ENCODE measurements at places on chromosomes 11 and 22.
A peak's percentile ranks its signal among the peaks of the same experiment; 100 is the strongest.

GRCh38 chr11:57143459-57143858 is 38.3 kb upstream of the LRRC55 start:
- H3K27me3 ChIP-seq, result no peaks in the 10 kb centered on the region
- DNase-seq, result no peak
- no peak overlapping the region for H3K27ac ChIP-seq
- no peak overlapping the region for H3K4me3 ChIP-seq
- no peaks in the 10 kb centered on the region for H3K36me3 ChIP-seq

DNA sequence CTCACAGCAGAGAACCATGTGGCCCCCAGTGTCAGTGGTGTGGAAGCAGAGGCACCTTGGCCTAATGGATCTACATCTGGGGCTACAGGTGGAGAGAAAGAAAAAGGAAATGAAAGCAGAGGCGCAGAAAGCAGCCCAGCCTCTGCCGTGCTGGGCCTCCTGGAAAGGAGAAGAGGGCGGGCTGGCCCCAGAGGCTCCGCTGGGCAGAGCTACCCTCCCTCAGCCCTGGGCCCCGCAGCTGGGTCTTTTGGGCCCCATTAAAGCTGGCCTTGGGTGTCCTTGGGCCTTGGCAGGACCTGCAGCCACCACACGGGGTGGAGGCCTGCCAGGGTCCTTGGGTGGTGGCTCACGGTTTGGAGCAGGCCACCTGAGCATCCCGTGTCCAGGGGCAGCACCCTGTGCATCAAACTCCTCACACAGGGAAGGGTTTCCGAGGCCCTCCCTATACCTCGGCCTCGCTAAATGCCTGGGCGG is 31.6 kb upstream of the GAL start:
- H3K27me3 ChIP-seq, result no peaks in the 10 kb centered on the region
- H3K4me3 ChIP-seq, result no peak overlapping the region
- H3K27ac ChIP-seq, result no peak overlapping the region
- DNase-seq, result no peak
- H3K4me1 ChIP-seq, result no peaks in the 10 kb centered on the region

DNA sequence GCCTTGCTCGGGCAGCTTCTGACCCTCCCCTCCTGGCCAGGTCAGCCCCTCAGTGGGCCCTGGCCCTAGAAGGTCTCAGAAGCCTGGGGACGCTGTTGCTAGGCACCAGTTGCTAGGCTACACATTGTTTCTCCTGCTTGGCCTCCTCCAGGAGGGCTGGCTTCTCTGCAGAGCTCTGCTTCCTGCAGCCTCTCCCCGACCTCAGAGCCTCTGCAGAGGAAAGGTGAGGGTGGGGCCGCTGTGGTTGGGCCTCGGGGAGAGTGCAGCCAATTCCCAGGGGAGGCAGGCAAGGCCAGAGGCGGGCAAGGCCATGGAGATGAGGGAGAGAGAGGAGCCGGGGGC is 27.6 kb upstream of the LRRC10B start:
- H3K4me3 ChIP-seq, result no peak overlapping the region
- no peaks in the 10 kb centered on the region for H3K4me1 ChIP-seq
- H3K27ac ChIP-seq, result no peak overlapping the region
- no peaks in the 10 kb centered on the region for H3K27me3 ChIP-seq

- no peak overlapping the region for H3K4me3 ChIP-seq
- H3K27ac ChIP-seq, result no peak overlapping the region
- no peaks in the 10 kb centered on the region for H3K27me3 ChIP-seq
- no peaks in the 10 kb centered on the region for H3K4me1 ChIP-seq
- no peak for DNase-seq
- peaks cover 3% of the 10 kb centered on the region for H3K36me3 ChIP-seq
Observed at GRCh38 chr11:95187723-95188122, 43.3 kb downstream of the SESN3 start.

DNA sequence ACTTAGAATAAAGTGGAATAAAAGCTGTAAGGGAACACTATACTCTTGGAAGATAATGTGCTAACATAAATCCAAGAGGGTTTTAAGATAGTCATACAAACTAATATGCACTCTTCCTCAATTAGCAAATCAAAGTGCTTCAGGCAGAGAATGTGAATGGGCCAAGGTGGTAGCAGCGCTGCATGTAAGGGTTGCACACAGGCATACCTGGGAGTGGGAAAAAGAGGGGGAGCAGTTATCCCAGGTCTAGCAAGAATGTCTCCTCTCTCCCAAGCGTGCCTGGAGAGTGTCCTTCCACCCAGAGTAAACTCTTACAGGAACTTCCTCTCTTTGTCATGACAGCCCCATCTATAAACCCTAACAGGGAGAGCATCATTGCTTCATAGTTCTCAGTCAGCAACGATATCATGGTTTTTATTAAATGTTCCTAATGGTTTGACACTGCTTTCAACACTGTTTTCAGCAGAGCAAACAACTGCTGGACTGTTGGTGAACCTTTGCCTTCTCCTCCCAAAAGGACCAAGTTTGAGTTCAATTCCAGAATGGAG is 61.6 kb downstream of the SYTL2 start:
- no peak for DNase-seq
- H3K36me3 ChIP-seq, result no peaks in the 10 kb centered on the region
- H3K27me3 ChIP-seq, result no peaks in the 10 kb centered on the region
- no peak overlapping the region for H3K4me3 ChIP-seq
- H3K27ac ChIP-seq, result no peak overlapping the region
- peaks cover 14% of the 10 kb centered on the region for H3K4me1 ChIP-seq

DNA sequence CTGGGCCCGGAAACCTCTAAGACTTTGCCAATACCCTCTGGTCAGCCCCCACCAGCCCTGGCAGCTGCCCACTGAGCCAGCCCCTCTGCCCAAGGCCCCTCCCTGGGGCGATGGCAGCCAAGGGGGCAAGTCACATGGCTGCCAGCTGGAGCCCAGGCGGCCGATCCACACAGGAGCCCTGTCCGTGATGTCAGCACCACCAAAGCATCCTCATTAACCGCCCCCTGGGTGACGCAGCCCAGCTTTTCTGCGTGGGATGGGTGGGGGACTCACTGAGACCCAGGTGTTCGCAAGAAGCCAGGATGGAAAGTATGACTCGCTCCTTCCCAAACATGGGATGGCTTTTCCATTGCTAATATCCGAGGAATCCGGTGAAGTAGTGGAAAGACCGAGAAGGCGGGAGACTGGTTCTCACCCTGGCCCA is 46.6 kb upstream of the WNT7B start:
- no peaks in the 10 kb centered on the region for H3K36me3 ChIP-seq
- H3K27ac ChIP-seq, result no peak overlapping the region
- H3K4me1 ChIP-seq, result peaks cover 19% of the 10 kb centered on the region
- DNase-seq, result peak; percentile 9
- H3K27me3 ChIP-seq, result no peaks in the 10 kb centered on the region

Data from body of pancreas (tissue), 4 donors.